NCI-H1930 (cell line): ENCODE measurements at places on chromosomes 6 and 20.

DNA sequence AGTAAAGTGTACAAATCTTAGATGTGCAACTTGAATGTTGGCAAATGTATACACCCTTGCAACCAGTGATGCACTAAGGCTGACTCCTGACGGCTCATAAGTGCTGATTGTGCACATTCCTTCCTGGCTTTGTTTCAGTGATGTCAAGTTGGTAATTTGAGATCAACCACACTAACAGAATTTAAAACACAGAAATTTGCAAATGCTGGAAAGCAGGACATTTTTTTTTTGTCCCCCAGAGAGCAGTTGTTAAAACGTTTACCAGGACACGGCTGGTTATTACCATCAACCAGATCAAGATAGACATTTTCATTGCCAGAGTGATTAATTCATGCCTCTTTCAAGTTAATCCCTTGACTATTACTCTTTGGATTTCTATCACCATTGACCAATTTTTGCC, 735.6 kb downstream of the RFPL4B start:
- DNase-seq = no peak

GRCh38 chr6:94623586-94623985, 953.7 kb upstream of the MANEA start:
- DNase-seq = no peak

DNA sequence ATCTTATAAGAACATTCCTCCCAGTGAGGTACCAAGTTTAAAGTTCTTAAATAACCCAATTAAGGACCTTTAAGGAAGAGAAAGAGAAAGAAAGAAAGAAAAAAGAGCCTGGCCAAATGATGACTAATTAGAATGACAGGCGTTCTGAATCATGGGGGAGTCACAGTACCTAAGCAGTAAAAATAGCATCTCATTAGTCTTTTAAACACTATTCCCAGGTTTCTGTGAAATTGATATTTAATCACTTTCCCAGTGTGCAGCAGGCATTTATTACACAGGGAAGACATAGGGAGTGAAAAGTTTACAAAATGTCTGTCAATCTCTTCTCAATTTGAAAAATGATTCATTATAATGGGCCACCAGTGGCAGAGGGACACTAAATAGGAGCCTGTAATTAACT, 251.4 kb upstream of the MANEA start:
- DNase-seq = no peak

DNA sequence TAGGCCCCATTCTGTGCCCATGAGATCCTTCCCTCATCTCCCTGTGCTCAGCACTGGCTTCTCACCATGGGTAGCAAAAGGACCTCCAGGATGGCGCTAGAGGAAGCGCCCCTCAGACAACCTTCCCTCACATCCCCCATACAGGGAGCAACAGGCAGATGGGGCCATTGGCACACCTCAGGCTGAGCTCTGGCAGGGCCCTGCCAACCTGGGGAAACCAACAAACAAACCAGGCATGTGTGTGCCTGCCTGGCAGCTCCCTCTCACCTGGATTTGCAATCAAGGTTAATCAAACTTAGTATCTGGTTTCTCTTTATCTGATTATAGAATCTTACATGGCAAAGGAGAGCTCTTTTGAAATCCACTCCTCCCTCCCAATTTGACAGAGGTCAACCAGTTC, 134.9 kb downstream of the SLC23A2 start:
- no peak for DNase-seq

GRCh38 chr20:37954626-37955025, 51.7 kb downstream of the VSTM2L start:
- DNase-seq = no peak

DNA sequence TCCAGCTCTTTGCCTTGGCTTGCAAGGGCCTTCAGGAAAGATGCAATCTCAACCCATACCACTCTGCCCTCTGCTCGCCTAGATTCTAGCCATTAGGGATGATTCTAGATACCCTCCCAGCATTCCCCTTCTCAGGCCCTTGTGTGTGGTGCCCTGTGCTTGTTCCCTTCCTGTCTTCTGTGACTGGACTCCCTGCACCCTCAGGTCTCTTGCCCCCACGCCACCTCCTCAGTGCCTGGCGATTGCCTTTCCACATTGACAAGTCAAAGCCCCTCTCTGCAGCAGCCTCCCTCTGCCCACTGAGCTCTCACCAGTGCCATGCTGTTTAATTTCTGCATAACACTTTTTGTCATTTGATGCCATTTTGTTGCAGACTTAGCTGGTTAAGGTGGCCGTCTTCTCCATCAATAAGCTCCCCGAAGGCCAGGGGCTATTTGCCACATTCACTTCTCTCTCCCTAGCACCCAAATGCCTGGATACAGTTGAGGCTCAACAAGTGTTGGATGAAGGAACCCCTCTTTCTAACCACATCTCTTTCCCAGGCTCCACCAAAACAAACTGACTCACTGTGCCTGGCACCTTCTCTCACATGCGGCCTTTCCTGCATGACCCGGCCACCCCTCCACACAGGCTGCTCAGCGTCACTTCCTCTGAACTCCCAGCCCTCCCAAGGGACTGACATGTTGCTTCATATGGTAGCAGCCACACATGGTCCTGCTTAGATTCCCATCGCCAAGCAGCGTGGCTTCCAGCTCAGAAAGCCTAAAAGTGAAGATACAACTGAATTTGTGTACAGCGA, 4.6 kb upstream of the TXNDC5 start:
- no peak for DNase-seq

- no peak for DNase-seq
Measured at GRCh38 chr20:58267389-58268215, 39.1 kb upstream of the ANKRD60 start.

DNA sequence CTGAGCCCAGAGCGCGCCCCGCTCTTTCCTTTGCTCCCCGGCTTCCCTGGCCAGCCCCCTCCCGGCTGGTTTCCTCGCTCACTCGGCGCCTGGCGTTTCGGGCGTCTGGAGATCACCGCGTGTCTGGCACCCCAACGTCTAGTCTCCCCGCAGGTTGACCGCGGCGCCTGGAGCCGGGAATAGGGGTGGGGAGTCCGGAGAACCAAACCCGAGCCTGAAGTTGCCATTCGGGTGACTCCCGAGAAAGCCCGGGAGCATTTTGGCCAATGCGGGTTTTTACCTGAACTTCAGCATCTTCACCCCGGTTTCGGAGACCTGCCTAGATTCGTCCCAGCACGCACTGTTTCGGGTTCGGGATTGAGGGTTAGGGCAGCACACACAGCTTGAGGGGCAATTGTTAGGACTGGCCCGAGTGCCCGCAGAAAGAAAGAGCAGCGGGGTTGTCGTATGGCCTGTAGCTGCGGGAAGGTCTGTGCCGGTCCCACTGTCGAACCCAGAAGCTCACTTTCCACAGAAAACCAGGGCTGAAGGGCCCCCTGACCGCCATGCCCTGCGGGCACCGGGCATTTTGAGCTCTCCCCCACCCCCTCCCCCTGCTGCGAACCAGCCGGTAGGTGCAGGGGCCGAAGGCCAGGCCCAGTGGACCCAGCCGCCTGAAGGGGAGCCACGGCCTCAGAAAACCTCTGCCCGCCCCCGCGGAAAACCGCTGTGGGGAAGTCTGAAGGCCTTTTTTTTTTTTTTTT, 2.1 kb downstream of the FOXP4 start:
- DNase-seq = no peak

GRCh38 chr20:33730946-33731692, 677 bp upstream of the ZNF341 start:
- no peak for DNase-seq

DNA sequence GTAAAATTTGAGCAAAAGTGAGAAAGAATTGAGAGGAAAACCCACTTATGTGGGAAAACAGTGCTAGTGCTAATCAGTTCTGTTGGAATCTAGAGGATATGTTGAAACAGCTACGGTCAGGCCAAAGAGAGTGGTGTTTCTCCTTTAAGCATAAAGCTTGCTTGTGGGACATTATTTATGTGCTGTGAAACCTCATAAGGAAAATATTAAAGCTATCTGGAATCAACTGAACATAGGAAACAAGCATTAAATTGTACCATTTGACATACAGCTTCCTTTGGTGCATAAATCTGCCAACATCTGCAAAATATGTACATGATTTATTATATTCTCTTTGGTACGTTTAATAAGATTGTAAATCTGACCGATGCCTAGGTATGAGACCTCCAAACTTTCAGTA, 182.5 kb upstream of the PDE10A start:
- DNase-seq = no peak

DNA sequence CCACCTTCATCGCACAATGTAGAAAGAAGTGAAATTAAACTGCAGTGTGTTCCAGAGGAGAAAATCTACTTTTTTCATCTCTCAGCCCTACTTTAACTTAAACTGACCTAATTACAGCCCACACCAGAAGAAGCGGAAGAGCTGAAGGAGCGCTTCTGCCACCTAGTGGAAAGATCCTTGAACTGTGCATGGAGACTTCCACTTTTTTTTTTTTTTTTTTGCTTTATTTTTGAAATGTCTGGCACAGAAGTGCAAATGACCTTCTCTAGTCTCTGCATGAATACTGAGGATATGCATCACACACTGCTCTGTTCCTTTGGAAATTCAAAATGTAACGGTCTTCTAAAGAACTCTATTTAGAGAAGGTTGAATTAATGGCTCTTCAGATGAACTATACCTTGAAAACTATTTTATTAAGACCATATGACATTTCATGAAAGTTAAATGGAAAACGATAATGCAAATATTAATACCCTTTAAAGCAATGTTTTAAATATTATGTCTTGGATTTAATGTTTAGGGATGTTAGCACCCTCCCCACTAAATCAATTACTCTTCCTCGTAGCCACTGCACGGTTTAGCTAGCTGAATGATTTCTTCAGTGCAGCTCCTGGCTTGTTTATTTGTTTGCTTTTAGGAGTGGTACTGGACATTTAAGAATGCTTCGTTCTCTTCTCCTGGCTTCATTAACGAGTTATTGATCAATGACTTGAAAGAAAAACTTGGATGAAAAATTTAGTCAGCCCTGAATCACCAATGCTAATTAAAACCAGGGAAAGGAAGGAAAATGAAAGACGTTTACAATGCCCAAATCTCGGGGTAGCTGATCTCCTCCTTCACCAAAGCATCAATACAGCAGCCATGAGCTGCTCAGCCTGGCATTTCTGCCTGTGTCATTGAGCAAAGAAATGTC, 569.6 kb upstream of the GJE1 start:
- DNase-seq = peak; percentile 2

- no peak for DNase-seq
Measured at GRCh38 chr6:11653028-11653583, 115.6 kb downstream of the TMEM170B start.

DNA sequence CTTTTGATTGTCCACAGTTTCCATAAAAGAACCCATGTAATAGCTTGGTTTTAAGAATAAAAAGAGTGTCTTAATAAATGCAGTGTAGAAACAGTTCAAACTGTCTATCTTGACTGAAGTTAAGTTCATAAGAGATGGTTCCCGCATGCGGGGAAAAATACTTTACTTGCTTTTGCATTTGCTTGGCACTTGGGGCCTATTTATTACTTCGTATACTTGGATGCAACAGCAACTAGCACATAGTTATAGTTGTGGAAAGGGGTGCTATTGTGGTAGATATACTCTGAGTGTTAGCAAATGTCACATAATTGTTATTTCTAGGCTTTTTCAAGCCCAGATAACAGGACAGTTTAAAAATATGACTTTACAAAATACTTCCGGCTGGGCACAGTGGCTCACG, 97.7 kb upstream of the HMGCLL1 start:
- DNase-seq = no peak

DNA sequence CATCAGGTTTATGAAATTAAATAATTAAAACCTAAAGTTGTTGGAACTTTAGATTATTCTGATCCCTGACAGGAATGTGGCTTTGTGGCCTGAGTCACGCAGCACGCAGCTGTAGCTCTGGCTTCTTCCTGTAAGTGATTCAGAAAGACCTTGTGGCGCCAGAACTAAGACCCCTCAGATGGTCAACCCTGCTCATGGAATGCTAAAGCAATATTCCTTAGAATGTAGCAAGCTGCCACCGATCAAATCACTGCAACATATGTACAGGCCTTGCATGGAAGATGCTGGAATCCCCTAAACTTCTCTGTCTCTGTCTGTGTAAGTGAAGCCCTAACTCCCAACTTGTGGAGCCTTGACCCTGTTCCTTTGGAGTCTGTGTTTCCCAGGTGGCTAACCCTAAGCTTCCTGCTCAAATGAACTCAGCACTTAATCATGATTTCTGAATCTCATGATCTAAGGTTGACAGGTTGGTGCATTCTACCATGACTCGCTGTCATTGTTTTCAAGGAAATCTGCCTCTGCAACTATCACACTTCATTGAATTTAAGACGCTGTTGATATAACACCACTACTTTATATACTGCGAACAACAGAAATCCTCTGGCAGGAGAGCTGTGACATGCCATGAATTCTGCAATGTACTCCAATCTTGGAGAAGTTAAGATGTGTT, 111.2 kb upstream of the CST7 start:
- DNase-seq = no peak
